ENCODE measurements at places on chromosomes 16 and 17.

DNA sequence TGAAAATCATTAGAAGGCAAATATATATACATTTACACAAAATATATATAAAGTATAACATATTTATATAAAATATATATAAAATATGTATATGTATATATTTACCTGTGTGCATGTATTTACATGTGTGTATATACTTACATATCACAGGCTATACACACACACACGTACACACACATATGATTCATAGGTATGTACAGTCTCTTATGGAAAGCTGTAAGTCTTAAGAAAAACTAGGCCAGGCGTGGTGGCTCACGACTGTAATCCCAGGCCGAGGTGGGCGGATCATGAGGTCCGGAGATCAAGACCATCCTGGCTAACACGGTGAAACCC, 14.7 kb downstream of the TOM1L2 start:
- no peak for DNase-seq

- DNase-seq: no peak
Measured at GRCh38 chr16:50208460-50208931, 55.4 kb downstream of the TENT4B start.

DNA sequence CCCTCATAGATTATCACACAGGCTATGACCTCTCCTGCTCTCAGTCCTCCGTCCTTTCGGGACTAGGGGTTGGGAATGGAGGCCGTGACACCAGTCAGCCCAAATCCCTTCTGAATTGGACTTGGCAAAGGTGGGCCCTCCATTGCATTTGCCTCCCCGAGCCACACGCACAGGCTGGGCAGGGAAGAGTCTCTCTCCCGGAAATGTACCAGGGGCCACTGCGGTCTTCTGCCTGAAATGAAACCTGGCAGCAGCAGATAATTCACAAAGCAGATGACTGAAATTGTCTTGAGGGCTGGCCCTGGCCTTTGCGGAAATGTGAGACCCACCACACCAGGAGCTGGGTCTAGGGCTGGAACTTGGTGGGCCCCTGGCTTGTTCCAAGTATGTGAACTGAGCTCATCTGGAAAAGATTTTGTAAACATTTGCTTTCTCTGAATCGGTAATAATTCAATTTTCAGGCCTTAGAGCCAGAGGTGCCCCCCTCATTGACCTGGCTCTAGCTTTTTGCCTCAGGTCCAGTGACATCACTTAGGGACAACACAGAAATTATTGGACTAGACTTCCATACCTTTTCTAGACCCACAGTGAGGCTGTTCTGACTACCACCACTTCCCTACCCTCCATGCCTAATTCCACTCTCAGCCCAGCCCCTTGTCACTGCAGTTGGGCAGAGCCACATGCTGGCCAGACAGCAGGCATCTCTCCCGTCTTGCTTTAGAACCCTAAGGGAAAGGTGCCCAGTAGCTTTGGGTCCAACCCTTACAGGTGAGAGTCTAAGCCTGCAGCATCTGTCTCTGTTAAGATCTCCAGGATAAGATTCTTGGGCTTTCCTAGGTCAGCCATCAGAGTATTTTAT, 75.2 kb downstream of the CCDC182 start:
- no peak for DNase-seq

- DNase-seq: no peak
Measured at GRCh38 chr17:45246338-45246737, 15.6 kb downstream of the SPATA32 start.

DNA sequence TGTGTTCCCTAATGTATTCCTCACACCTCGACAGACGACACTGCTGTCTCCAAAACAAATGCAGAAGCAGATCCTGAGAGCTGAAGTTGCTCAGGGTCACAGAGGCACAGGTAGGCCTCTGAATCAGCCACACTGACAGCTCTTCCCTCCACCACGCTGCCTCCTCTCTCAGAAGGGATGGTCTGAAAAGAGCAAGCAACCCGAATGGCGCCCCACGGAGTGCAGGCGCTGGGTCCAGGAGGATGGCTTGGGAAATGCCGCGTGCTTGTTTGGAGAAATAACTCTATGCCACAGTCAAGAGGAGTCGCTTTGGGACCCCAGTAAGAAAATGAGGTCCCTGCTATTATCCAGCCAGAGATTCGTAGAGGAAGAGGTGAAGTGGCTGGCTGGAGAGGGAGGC, 15.9 kb downstream of the CYB561 start:
- DNase-seq: no peak

DNA sequence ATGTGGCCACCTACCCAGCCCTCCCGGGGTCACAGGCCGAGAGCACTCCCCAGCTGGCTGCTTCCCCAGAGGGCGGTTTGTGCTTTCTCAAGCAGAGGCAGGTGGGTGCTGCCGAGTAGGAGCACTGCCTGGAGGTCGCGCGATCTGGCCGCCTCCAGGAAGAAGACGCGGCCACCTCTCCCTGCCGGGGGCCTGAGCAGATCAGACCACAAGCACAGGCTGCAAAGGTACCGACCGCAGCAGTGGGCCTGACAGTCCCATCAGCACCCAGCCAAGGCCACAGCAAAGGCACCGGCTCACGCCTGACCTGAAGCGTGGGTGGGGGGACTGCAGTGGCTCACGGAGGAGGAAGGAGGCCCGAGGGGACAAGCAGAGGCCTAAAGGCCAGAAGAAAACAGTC, 15.2 kb upstream of the IGFALS start:
- no peak for DNase-seq

DNA sequence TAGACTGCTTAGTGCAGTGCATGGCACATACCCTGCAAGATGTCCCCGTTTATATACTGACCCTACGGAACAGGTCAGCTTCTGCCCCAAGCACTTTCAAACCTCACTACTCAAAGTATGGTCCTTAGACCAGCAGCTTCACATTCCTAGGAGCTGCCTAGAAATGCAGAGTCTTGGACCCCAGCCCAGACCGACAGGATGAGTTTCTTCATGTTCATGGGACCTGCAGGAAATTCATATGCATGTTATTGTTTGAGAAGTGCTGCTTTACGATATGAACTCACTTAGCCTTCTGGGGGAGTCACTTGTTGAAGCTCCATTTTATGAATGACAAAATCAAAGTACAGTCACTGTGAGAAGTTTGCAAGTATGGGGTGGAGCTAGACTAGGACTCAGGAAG, 82.6 kb downstream of the DYNLRB2 start:
- DNase-seq: no peak

DNA sequence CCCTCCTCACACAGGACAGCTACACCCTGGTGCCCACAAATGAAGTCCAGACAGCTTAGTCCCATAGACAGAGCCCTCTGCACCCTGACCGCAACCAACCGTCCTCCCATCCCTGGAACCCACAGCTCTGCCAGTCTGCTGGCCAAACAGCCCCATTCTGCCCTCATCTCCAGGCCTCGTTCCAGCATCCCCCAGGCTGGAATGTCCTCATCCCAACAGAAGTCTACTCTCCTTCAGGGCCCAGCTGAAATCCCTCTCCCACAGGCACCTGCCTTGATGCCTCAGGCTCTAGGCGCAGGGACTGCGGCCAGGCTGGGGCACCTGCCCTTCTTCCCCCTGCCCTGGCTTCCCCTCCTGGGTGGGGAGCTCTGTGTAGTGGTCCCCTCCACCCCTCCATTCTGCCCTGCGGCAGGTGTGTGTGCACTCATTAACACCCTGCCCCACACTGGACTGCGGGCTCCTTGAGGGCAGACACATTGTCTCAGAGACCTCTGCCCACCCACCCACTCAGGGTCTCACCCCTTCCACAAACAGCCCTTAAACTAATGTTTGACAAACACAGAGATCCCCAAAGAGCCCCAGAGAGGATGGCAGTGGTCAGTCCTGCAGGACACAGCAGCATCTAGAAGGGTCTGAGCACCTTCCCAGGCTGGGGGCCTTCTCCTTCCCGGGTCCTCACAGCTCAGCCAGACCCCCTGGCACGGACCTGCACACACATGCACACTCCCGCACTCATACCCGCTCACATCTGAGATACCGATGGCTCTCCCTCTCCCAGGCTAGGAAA, 820 bp downstream of the GRIN2C start:
- no peak for DNase-seq

DNA sequence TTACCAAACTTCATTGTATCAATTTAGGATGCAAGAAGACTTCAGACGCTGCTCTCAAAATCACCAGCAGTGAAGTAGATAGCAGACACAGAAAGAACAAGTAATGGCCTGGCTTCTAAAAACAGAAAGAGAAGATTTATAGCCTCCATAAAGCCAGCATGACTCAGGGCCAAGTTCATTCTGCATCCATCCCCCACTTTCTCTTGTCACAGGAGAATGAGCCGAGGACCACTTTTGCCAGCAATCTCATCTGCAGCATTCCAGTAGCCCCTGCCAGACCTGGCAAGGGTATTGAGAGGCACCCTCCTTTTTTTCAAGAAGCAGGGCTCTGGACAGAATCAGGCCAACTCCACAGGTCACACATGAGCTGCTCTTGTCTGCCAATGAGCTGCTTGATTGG, 355.4 kb upstream of the SOX9 start:
- no peak for DNase-seq

DNA sequence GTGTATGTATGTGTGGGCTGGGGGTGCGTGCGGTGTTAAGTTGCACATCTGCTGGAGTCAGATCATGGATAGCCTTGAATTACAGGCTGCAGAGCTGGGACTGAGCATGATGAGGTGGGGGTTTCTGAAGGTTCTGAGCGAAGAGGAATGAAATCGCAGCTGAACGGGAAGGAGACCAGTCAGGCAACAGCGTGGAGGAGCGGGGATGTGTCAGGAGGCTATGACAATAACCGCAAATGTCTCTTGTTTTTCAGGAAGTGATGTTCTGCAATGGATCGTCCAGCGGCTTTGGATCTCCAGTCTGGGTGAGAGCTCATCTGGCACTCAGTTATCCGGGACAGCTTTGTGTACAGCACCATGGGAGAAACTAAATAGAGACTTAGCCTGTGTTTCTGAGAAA, 20.9 kb downstream of the RGS9 start:
- no peak for DNase-seq

DNA sequence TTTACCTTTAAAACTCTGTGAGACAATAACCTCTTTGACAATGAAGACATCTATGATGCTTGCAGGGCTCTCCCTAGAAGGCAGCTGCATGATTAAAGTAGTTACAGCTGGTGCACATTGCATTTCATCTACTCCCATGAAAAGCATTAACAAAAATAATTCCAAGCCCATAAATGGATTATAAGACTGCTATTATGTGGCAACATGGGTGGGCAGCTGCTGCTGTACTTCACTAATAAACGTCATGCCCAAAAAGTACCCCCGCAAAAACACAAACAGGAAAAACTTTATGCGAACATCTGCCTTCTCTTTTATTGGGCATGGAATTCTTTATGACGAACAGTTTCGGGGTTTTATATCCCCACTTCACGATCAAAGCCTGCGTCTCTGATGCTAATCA, 224.9 kb downstream of the CA10 start:
- no peak for DNase-seq

DNA sequence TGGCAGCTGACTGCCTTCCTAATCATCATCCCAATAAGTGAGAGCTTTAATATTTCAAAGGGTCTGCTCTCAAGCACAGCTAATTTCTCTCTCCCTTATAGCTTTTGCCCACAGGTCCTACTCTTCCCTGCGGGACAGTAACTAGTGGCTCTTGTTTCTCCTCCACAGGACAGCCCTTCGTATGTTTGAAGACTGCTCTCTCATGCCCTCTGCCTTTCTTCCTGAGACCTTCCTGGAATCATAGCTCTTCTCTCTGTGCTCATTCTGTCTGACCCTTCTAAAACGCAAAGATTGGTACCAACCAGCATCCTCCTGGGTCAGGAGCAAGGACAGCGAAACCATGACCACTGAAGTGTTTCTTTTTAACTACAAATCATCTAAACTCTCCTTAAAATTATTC, 168.9 kb downstream of the GRIN2A start:
- DNase-seq: no peak

DNA sequence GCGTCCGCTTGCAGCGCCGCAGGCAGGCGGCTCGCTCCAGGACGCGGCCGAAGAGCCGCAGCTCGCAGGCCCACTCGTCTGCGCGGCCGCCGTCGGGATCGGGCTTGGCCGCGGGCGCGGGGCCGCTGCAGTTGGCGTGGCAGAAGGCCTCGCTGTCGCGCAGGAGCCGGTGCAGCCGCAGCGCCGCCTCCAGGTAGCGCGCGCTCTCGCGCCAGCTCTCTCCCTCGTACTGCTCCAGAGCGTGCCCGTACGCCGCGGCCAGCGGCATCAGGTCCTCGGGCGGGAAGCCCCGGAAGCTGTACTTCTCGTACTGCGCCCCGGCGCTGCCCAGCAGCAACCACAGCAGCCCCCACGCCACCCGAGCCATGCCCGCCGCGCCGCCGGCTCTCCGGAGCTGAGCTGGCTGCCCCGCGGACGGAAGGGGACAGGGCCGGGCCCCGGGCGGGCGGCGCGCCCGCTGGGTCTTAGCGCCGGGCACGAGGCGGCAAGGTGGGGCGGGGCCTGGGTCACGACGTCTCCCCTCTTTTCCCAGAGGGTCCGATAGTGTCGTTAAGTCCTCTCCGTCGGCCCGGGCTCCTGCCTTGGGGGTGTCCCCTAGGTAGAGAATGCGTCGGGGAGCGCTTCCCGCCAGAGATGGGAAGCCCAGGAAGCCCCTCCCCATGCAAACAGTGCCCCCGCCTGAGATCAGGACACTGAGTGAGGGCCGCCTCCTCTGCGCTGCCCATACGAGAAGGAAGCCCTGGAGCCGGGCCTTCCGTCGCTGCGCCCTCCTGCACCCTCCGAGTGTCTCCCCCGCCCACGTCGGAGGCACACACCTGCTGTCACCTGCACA, at the start of gene P3H4:
P3H4 (minus strand) TSS at position 401 of the 832 bp plus-strand sequence; CDS start at position 367, 34 bp downstream.
- DNase-seq: peak; percentile 66

- no peak for DNase-seq
Measured at GRCh38 chr17:65403626-65404025, 157.8 kb downstream of the AXIN2 start.

- no peak for DNase-seq
Measured at GRCh38 chr16:15607700-15608396, 35.1 kb downstream of the MARF1 start.

DNA sequence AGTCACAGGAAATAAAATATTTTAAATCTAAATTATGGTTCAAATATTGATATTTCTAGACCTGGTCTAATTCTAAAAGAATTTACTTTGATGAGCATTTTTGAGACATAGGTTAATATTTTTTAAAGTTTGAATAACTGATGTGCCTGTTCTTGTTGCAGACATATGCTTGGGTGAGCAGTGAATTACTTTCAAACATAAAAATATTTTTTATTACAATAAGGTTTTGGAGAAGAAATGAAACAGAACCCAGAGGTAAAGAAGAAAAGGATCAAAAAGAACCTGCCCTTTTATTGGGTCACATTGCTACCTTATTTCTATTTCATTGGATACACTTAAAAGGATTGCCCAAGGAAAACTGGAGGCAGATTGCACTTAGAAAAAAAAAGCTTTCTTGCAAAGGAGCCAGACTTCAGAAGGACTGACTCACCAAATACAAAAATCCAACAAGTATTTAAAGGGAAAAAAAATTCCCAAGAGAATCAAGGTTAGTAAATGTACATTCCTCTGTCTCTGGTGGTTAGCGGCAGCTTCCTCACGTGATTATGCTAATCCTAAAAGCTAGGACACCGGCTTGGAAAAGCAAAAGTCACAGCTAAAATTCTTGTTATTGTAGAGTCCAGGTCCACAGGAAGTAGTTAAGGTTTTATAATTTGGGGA, 18.5 kb downstream of the ENPP7 start:
- DNase-seq: no peak

DNA sequence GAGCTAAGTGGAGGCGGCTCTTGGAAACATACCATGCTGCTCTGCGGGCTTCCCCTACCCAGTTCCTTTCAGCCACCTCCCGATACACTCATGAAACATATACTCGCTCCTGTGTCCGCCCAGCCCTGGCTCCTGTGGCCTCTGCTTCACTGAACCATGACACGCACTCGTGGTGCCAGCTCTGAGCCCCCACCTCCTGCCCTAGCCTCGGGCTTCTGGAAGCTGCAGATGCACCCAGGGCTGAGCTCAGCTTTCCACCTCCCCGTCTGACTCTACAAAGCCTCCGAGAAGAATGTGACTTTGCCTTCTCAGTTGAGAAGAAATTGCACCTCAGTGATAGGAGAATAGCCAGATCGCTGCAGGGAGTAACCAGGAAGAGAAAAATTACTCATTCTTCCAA, 11.0 kb downstream of the CALB2 start:
- no peak for DNase-seq
